ENCODE measurements at places on chromosomes 2 and 18.

DNA sequence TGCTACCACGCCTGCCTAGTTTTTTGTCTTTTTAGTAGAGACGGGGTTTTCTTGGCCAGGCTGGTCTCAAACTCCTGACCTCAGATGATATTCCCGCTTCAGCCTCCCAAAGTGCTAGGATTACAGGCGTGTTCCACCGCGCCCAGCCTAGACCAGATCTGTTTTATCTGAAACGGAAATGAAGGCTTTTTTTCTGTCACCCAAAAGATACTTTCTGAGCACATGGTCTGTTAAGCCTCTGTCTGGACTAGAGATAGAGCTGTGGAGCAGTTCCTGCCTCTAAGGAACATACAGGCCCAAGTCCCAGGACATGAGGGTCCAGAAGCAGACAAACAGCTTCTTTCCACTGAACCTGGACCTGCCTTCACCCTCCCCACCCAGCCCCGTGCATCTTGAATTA lies 43.6 kb upstream of the PTMA start:
- no peak for DNase-seq

- DNase-seq, result no peak
Measured at GRCh38 chr2:48043746-48044145, 137.4 kb upstream of the FBXO11 start.

DNA sequence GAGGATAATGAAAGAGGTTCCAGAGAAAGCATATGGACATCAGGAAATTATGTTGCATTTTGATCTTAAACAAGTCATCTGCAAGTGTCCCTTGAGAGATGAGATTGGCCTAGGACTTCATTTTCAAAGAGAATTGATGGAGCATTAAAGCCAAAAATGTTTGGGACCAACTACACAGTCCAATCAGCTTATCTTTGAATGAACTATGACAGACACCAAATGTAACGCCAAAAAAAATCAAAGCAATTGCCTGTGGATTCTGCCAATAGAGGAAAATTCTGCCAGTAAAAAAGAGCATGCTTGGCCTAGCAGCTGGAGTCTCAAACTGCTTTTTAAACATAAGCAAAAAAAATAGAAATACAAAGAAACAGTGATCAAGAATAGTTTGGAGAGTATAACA lies 594.5 kb upstream of the CHAC2 start:
- no peak for DNase-seq

DNA sequence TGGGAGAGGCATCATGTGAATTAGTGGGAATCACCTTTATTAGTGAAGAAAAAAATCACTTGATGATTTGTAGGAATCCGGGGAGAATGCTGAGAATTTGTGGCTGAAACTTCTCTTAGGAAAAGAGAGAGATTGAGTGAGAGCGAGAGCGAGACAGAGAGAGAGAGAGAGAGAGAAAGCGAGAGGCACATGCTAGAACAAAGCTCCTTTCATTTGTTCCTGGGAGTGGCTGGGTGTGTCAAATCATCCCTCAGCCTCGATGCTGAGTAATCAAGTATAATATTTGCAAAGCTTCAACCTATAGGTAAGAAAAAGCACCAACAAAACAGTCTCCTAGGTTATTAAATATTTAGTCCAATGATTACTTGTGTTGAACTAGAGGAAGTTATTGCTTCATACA lies 4.4 kb upstream of the SERPINB5 start:
- no peak for DNase-seq

- no peak for DNase-seq
Measured at GRCh38 chr2:136422512-136422911, 304.6 kb upstream of the CXCR4 start.

GRCh38 chr2:181025004-181025403 lies 44.6 kb downstream of the UBE2E3 start:
- DNase-seq, result no peak

- DNase-seq, result no peak
Measured at GRCh38 chr2:183014005-183014404, 24.3 kb downstream of the NCKAP1 start.

GRCh38 chr2:100427627-100428258 lies 10.3 kb upstream of the CHST10 start:
- peak; percentile 58 for DNase-seq

GRCh38 chr2:135227386-135227785 lies 175.3 kb downstream of the RAB3GAP1 start:
- no peak for DNase-seq

DNA sequence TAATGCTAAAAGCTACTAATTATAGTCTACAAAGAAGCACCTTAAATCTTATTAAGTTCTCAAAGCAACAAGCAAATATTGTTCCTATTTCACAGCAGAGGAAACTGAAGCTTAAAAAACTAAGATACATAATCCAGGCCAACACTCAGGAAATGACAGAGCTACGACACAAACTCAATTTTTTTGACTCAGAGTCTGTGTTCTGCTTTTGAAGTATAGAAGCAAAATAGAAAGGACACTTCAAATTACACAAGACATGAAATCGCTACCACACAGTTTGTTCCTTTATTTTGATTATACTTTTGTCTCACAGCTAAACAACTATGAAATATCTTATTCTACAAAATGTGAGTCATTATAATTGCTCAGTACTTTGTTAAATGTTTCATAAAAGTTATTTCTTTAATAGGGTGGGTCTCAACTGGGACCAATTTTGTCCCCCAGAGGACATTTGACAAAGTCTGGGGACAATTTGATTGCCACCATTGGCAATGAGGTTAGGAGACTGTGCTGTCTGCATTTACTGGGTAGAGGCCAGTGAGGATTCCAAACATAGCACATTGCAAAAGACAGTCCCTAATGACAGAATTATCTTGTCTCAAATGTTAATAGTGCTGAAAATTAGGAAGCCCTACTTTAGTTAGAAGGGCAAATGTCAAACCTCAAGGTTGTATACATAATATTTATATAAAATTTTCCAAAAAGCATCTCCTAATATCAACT lies 101.5 kb upstream of the GRB14 start:
- DNase-seq, result no peak

DNA sequence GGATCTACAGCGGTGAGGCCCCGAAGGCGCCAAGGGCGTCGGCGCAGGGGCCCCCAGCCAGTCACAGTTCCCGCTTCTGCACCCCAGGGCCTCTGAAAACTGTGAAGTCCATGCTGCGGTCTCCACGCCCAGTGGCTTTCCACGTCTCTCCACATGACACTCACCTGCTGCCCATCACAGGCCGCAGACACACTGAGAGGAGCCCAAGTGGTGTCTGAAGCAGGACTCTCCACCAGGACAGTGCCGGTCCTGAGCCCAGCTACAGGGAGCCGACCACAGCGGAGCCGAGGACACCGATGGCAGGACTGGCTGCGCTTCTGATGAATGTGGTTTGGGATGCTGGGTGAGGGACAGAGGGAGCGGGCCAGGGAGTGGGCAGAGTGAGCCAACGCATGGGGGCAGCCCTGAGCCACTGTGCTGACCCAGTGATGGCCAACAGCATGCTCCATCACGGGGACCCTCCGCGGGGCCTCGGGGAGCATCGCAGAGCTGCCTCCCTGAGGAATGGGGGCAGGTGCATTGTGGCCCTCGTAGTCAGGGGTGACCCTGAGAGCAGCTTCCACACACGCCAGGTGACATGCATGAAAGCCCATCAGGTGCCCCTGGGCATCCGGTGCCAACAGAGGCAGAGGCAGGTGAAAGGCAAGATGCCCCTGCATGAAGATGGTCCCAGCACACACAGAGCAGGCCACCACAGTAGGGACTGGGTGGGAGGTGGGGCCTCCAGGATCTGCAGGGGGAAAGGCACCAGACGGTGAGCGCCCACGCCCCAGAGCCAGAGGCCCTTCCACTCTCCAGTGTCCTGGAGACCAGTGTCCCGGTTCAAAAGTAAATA lies 116.6 kb downstream of the HDAC4 start:
- DNase-seq, result peak; percentile 22

GRCh38 chr2:201357221-201357620 lies at the start of gene FLACC1:
Gene FLACC1, minus strand, starts transcription at chr2:201357345. Its CDS starts 5,941 bp downstream, at chr2:201351404.
- DNase-seq, result no peak

DNA sequence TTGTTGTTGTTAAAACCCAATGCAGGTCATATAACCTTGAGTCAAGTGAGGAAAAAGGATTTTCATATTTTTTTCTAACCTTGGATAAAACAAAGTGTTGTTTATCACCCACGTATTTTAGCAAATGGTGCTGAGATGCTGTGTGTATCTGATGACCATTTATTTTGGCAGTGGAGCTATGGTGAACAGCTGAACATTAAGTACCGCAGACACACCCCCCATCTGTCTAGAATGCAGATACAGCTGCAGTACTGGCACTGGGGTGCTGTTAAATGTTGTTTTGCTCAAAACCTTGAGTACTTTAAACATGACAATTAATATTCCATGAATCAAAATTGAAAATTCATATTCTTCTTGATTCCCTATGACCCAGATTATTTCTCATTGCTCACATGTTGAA lies 773.3 kb upstream of the SLC39A10 start:
- no peak for DNase-seq

DNA sequence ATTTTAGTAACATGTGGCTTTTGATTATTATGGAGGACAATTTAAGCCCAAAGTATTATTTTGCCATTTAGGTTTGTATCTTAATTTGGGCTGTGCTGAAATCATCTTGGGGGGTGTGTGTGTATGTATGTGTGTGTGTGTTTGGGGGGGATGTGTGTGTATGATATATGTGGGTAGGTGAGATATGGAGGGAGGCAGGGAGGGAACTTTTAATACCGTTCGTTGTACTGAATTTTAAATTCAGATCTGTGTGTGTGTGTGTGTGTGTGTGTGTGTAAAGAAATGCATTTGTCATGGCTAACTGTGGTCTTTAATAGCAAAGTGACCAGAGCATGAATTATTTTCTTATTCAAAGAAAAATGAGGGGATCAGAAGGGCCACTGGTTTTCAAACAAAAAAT lies 113.7 kb downstream of the LTBP1 start:
- DNase-seq, result no peak

DNA sequence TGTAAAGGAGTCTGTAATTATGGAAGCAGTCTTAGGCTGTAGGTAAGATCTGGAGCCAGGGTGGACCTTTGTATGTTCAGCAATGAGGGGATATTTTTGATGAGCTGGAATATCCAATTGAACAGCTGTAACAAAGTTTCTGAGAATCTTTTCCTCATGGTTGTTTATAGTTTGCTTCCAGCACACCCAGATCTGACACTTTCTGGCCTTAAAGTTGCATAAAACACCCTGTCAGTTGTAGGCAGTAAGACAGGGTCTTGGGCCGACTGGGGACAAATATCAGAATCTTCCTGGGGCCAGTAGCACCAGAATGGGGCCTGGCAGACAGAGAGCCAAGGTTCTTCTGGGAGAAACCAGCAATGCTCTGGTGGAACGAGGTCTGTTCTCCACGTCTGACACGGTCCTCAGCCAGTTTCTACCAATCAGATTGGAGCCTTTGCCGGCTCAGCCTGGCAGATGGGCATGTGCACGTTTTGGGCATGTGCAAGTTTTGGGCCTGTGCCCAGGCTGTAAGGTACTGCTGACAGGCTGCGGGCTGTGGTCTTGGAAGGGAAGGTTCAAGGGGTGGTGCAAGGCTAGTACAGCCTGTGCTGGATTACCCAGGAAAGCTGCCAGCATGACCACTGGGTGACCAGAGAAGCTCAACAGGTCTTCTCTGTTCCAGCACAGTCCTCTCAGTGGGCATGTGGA lies 89.8 kb downstream of the PRKCE start:
- no peak for DNase-seq

DNA sequence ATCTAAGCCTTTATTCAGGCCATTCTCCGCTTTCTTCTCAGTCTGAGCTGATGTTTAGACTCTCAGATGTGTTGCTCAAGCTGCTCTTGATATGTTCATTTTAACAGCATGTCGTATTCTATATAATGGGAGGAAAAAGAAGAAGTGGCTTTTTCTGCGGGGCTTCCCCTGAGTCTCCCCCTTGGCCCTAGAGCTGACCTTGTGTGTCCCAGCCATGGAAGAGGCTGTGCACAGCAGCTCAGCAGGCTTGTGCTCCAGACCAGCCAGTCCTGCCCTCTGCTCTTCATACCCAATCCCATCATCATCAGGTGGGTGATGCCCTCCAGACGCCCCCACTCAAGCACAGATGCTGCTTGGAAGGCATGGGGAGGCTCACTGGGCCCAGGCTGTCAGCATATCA lies 155.1 kb upstream of the CELF4 start:
- DNase-seq, result no peak

- DNase-seq, result no peak
Measured at GRCh38 chr2:20653695-20654534, 3.0 kb upstream of the HS1BP3 start.

Data from activated naive CD8-positive, alpha-beta T cell treated with anti-CD3 and anti-CD28 coated beads, Interleukin-2, amount 10 ng/mL, durations not matched to agents 7 days and 5 days (primary cell).